Activated naive CD8-positive, alpha-beta T cell treated with anti-CD3 and anti-CD28 coated beads, Interleukin-2, amount 10 ng/mL, durations not matched to agents 7 days and 5 days (primary cell): ENCODE measurements at places on chromosomes 2 and 18.
A peak's percentile ranks its signal among the peaks of the same experiment; 100 is the strongest.

- no peak for DNase-seq
Measured at GRCh38 chr2:131154647-131155046, 49.5 kb downstream of the PLEKHB2 start.

- DNase-seq = no peak
Measured at GRCh38 chr2:152012697-152013096, 86.1 kb downstream of the CACNB4 start.

DNA sequence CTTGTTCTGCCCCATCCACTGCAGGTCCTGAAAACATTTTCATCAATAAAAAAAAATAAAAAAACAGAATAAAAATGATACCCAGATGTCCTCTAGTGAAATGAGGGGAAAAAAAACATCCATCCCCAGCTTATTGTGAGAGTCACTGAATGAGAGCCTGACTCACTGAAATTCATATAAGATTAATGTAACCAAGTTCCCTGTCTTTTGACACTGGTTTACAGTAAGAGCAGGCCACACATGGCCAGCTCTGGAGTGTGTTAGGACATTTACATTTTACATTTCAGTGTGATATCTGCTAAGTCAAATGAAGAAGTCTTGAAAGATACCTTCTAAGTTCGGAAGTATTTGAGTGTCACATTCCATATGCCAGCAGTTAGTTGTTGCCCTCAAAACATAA, 21.1 kb upstream of the IL18R1 start:
- no peak for DNase-seq

DNA sequence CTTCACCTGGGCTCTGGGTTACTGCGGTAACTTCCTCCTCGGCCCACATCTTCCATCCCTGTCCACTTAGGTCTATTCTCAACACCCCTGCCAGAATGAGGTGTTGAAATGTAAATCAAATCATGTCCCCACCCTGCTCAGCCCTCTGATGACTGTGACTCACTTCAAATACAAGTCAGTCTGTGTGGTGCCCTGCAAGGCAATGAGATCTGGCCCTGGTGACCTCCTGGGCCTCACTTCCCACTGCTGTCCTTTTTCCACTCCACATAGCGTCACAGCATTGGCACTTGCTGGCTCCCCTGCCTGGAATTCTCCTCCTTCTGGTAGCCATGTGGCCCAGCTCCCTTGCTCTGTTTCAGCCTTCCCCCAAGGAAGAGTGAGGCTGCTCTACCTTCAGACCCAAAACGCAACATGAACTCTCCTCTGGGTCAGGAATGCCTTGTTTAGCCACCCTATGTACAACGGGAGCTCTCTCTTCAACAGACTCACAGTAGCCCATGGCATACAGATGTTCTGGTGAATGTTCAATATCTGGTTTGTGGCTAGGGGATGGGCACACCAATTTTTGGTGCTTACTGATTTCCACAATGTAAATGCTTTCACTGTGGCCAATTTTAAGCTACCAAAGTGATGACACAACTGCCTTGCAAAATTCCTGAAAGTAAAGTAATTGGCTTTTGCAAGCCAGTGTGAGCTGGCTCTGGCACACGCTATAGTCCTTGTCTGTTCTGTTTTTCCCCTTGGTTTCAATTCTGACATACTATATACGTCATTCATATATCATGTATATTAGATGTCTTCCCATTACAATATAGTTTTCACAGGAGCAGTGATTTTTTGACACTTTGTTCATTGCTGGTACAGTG, 550.3 kb upstream of the HS6ST1 start:
- no peak for DNase-seq

DNA sequence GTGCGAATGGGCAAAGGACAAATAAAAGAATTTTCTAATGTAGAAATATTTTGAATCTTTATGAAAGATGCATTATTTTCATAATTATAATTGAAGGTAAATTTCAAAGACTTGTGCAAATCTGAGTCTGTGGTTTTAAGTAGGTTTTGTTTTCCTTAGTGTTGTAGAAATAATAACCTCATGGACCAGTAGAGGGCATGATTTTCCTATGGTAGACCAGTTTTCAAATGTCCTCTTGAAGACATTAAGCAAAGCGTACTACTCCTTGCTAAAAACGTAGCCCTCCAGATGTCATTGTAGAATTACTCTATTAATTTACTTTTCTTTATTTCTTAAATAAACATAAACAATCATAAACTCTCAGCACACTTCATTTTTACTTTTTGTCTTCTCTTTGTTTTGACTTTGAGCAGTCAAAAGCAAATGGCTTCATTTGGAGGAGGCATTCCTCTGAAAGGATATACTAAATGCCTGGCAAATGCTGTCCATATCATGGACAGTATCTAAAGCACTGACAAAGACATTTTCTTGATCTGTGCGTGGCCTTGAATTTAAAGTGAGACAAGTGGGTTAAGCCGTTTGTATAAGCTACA, 85.8 kb upstream of the FAM237A start:
- DNase-seq = no peak

- DNase-seq = peak; percentile 55
Measured at GRCh38 chr2:148926981-148927401, 52.0 kb downstream of the KIF5C start.

DNA sequence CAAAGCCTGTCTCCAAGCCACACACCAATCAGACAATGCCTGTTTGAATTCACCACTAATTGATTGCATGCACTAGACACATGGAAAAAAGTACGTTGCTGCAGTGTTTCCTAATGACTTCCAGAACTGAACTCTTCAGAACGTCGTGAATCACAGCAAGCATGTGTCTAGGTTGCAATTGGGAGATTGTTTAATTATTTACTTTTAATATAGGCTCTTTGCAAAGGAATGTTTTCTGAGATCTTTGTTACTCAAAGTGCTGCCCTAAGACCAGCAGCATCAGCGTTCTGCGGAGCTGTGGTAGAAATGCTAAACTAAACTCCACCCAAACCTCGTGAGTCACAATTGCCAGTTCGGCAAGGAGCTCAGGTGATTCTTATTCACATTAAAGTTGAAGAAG, 52.7 kb upstream of the CCDC68 start:
- no peak for DNase-seq

- DNase-seq = no peak
Measured at GRCh38 chr2:242011516-242011915, 142.0 kb downstream of the RTP5 start.

DNA sequence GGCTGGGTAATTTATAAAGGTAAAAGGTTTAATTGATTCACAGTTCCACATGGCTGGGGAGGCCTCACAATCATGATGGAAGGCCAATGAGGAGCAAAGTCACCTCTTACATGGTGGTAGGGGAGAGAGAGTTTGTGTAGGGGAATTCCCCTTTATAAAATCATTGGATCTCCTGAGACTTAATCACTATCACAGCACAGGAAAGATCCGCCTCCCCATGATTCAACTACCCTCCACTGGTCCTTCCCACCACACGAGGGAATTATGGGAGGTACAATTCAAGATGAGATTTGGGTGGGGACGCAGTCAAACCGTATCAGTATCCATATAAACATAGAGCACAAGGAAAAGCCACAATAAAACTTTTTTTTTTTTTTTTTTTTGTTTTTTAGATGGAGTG, 172.6 kb upstream of the PIEZO2 start:
- no peak for DNase-seq

DNA sequence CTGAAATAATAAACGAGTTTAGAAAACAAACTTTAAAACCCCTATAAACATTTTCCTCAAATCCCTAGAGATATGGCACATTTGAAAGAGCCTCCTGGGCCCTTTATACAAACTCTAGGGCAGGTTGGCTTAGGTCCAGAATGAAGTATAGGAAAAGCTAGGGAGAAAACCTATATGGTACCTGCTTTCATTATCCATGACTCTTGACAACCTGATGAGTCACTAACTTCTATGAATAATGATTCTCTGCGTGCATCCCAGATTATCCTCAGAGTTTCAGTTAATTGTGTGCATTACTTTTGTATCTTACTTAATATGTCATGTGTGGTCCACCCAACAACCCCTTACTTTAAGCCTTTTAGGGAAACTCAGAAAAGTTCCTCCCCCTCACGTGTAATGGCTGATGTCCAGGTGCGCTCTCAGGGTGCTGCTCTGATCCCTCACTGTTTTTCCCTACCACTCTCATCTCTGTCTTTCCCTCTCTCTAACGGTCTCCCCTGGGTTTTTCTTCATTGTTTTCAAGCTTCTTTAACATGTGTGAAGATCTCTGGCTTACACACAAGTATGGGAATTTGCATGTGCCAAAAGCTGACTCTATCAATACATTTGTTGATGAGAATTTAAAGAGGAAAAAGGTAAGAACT, 78.5 kb downstream of the LRP1B start:
- no peak for DNase-seq

GRCh38 chr2:156305121-156305520, 27.4 kb downstream of the NR4A2 start:
- DNase-seq = no peak

DNA sequence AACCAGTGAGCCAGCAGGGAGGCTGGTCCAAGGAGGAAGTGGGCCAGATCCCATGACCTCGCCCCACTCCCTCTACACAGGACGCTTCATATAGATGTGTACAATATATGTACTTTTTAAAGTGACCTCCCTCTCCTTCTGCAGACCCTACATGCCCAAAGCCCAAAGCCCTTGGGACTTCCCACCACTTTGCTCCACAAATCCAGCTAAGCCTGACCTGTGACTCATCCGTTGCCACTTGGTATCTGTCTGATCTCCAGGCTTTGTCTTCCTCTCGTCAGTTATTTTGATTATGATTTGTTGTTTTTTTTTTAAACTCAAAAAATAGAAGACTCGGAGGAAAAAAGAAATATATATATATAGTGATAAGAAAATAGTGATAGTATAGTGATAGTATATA, 470.8 kb downstream of the KCNJ3 start:
- no peak for DNase-seq

- DNase-seq = no peak
Measured at GRCh38 chr2:107320881-107321280, 434.9 kb upstream of the ST6GAL2 start.

GRCh38 chr18:58996131-58996641, 131.5 kb downstream of the ZNF532 start:
- DNase-seq = no peak

DNA sequence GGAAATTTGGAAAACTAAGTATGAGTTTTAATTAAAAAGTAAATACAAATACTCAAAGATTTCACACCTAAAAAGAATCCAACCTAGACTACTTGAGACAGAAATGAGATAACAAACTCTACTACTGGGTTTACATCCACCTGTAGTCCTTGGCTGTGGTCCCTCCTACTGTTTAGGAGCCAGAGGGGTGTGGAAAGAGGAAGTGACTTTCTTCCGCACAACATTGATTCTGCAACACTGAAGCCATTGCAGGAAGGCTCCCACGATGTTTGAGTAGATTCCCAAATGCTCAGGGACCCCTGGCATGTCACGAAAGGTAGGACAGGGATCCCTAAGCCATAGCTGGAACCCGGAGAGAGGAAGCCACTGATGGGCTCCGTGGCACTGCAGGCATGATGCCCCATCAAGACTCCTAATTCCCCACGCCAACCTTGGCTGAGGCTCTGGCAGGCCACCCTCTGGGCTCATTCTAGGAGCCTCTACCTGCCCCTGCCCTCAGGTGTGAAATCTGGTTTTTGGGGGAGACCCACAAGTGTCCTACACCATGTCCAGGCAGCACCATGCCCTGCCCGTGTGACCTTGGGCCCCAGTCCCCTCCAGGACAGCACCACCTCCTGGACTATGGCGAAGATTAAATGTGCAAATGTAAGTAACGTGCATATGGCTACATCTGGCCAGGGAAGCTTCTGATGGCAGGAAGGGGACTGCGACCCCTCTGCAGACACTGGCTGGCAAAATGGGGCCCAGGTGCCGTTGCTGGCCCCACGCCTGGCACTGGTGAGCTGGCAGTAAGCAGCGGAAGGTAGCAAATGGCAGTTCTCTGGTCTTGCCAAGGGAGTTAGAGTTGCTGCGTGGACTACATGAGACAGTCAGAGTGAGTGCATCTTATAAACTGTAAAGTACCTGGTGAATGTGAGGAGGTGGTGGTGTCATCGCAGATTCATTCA, 38.2 kb upstream of the MAL start:
- no peak for DNase-seq

GRCh38 chr2:37654932-37655841, 16.3 kb downstream of the CDC42EP3 start:
- no peak for DNase-seq

DNA sequence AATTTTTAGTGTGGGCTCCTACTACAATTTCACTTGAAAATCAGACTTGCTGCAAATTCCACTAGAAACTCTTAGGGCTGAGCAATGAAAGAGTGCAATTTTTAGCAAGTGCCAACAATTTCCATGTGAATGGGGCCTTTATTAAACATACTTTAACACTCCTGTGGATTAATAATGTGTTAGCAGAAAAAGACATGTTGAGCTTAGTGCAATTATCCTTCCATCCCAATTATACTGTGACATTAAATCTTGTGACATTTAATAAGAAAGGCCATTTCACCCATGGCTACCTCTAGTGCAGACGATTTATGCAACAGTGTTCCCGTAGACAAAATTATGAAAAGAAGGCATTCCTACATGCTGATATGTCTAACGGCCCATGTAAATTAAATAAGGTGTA, 639.7 kb downstream of the STK39 start:
- DNase-seq = no peak

GRCh38 chr2:225137971-225138370, 95.7 kb upstream of the DOCK10 start:
- no peak for DNase-seq
